ENCODE measurements at places on chromosomes 7 and 10.

DNA sequence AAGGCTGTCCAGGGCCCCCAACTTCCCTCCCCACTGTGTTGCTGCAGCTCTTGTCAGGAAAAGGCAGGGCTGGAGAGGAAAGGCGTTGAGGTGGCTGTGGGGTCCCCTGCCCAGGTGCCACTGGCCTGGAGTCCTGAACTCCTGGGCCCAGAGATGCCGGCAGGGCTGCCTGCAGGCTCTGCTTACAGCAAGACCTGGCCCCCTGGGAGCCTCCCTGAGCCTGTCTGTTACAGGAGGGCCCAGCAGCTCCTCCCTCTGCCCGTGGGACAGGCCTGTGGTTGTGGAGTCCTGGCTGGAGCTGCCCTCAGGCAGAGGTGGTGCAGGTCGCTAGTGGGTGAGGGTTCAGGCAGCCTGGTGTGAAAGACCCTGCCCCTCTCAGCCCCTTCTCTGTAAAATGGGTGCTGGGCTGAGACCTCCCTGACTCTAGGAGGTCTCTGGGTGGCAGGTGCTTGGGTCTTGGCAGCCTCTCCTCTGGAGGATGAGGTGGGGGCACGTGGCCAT is 9.9 kb downstream of the ANTXRL start:
- H3K27ac ChIP-seq: no peak overlapping the region
- no peaks in the 10 kb centered on the region for H3K36me3 ChIP-seq
- H3K27me3 ChIP-seq: no peaks in the 10 kb centered on the region
- peaks cover 23% of the 10 kb centered on the region for H3K4me1 ChIP-seq
- no peak for DNase-seq

GRCh38 chr10:97500297-97500575 is 1.5 kb downstream of the UBTD1 start:
- H3K27ac ChIP-seq: no peak overlapping the region
- no peaks in the 10 kb centered on the region for H3K27me3 ChIP-seq
- H3K4me1 ChIP-seq: peaks cover 18% of the 10 kb centered on the region
- no peak for DNase-seq

DNA sequence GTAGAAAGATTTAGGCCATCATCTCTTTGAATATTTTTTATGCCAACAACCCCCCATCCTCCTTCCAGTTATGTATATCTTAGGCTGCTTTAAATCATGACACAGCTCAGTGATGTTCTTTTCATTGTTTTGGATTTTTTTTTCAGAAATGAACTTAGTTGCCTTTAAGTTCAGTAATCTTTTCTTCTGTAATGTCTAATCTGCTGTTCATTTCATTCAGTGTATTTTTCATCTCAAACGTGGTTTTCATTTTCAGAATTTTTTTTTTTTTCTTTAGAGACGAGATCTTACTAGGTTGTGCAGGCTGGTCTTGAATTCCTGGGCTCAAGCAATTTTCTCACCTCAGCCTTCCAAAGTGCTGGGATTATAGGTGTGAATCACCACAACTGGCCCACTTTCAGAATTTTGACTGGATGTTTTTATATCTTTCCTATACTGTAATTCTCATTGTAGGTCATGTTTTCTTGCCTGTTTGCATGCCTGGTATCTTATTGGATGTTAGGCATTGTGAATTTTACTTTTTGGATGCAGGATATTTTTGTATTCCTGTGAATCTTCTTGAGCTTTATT is 8.1 kb downstream of the ZNF487 start:
- H3K4me1 ChIP-seq: no peaks in the 10 kb centered on the region
- H3K27me3 ChIP-seq: no peaks in the 10 kb centered on the region
- no peak overlapping the region for H3K27ac ChIP-seq

- DNase-seq: no peak
- no peaks in the 10 kb centered on the region for H3K4me1 ChIP-seq
- no peak overlapping the region for H3K27ac ChIP-seq
- no peaks in the 10 kb centered on the region for H3K27me3 ChIP-seq
- no peak overlapping the region for H3K4me3 ChIP-seq
Observed at GRCh38 chr10:101436302-101436701, 82.3 kb downstream of the BTRC start.

- H3K4me1 ChIP-seq: no peaks in the 10 kb centered on the region
- no peaks in the 10 kb centered on the region for H3K27me3 ChIP-seq
- no peak overlapping the region for H3K27ac ChIP-seq
- no peak overlapping the region for H3K4me3 ChIP-seq
- DNase-seq: no peak
Observed at GRCh38 chr10:24579906-24580305, 143.8 kb downstream of the ARHGAP21 start.

GRCh38 chr7:152847386-152847908 is 87.9 kb downstream of the ACTR3B start:
- H3K27ac ChIP-seq: no peak overlapping the region
- H3K36me3 ChIP-seq: peaks cover 11% of the 10 kb centered on the region
- DNase-seq: no peak
- no peak overlapping the region for H3K4me3 ChIP-seq
- H3K27me3 ChIP-seq: no peaks in the 10 kb centered on the region
- no peaks in the 10 kb centered on the region for H3K4me1 ChIP-seq

GRCh38 chr10:59709395-59710125 is at the start of gene SLC16A9:
TSS of gene SLC16A9 (minus strand) at chr10:59709850. CDS start at chr10:59684291, 25,559 bp downstream.
- DNase-seq: no peak
- no peak within 1 kb of the TSS for H3K27ac ChIP-seq
- H3K4me1 ChIP-seq: no peaks in the 10 kb centered on the region

DNA sequence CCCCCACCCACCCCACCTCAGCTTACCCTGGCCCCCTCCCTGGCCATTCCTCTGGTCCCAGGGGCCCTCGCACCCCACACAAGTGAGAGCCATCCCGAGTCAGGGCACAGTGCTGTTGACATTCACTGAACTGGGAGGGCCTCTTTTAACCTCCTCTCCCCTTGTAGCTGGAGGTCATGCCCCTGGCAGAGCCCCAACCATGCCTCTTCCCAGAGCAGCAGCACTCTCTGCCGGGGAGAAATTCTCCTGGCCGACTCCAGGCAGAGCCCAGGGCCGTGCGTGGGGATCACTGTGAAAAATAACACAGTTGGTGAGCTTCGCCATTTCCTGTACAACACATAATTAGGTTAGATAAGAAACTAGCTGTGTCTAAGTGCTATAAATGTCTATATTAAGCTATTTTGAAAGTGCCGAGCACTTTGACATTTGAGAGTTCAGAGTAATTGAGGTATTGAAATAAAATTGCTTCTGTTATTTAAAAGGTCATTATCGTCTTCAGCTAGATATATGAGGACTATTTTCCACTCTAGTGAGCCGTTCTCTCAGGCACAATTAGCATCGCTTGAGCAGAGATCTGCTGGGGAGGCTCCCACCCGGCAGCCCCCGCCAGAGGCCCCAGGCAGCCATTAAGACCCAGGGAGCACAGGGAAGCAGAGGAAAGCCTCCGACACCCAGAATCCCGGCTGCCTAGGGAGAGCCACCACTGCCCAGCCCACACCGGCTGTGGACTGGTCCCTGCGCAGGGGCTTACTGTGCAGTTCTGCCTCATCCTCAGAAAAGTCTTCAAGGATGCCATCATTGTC is 62.4 kb upstream of the LRRC18 start:
- H3K4me1 ChIP-seq: no peaks in the 10 kb centered on the region
- no peak overlapping the region for H3K4me3 ChIP-seq
- no peaks in the 10 kb centered on the region for H3K27me3 ChIP-seq
- H3K36me3 ChIP-seq: no peaks in the 10 kb centered on the region
- DNase-seq: no peak

GRCh38 chr10:127945948-127946711 is 39.2 kb downstream of the PTPRE start:
- no peak for DNase-seq
- no peaks in the 10 kb centered on the region for H3K27me3 ChIP-seq
- no peak overlapping the region for H3K27ac ChIP-seq
- H3K36me3 ChIP-seq: no peaks in the 10 kb centered on the region
- H3K4me1 ChIP-seq: peaks cover 6% of the 10 kb centered on the region
- H3K4me3 ChIP-seq: no peak overlapping the region

GRCh38 chr7:135160858-135161653 is 9.5 kb downstream of the CYREN start:
- H3K4me3 ChIP-seq: no peak overlapping the region
- no peak overlapping the region for H3K27ac ChIP-seq
- H3K36me3 ChIP-seq: peaks cover 10% of the 10 kb centered on the region
- no peak for DNase-seq
- peaks cover 11% of the 10 kb centered on the region for H3K4me1 ChIP-seq

DNA sequence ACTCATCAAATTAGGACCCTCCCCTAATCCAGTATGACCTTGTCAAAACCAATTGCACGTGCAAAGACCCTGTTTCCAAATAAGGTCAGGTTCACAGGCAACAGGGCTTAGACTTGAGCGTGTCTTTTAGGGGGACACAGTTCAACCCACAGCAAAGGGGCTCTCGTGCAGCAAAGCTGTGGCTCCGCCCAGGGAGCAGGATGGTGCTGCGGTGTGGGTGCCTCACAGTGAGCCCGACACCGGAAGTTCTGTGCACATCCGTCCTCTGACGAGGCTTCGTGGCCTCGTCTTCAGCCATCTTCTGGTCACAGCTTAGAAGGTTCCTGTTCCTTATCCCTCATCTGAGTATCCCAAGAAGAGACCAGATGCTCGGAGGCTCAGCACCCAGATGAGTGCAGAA is 509.2 kb upstream of the FOXK1 start:
- no peaks in the 10 kb centered on the region for H3K27me3 ChIP-seq
- H3K27ac ChIP-seq: no peak overlapping the region
- no peaks in the 10 kb centered on the region for H3K4me1 ChIP-seq
- DNase-seq: no peak
- H3K4me3 ChIP-seq: no peak overlapping the region
- H3K36me3 ChIP-seq: no peaks in the 10 kb centered on the region

DNA sequence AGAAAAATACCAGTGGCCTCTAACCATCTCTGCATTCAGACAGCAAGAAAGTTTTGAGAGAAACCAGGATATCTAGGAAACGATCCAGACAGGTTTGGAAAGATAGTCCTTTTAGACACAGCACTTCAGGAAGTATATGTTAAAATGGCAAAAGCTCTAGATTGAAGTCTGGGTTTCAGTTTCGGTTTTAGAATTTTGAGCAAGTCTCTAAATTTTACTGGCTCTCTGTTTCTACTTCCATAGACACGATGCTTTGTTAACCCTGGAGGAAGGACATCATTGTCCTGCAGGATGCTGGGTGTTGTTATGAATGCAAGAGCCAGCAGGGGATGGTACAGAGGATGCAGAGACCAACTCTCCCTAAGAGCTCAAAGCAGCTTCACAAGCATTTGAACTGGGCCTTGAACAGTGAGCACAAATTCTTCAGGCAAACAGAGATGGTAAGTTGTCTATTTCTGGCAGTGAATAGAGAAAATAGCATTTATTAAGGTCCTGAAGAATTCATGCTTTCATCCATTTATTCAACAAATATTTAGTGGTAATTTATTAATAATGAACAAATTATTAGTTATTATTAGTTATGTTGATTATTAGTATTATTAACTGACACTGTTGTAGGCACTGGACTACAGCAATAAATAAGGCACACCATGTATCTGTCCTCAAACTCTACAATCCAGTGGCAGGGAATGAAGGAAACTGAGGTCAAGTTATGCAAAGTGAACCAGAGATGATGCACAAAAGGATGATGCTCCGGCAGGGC is 152.7 kb upstream of the NRP1 start:
- DNase-seq: no peak
- peak overlapping the region; percentile 18 for H3K4me3 ChIP-seq
- H3K4me1 ChIP-seq: no peaks in the 10 kb centered on the region

DNA sequence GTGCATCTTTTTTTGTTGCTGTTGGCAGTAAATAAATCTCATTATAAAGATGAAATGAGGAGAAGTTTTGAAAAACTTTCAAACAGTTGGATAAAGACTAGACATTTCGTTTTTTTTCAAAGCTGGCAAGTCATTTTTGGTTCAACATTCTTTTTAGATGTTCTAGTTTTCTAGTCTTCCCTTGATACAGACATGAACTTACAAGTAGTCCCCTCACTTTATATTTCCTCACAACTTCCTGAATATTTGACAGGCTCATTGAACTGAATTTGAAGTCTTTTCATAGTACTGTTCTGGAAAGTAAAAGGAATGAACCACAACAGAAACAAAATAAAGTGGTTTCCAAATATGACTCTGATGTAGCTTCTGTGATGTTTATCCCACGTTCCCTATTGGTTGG is 134.2 kb downstream of the NRCAM start:
- H3K4me1 ChIP-seq: no peaks in the 10 kb centered on the region
- no peaks in the 10 kb centered on the region for H3K27me3 ChIP-seq
- H3K36me3 ChIP-seq: no peaks in the 10 kb centered on the region
- H3K27ac ChIP-seq: no peak overlapping the region
- no peak for DNase-seq
- no peak overlapping the region for H3K4me3 ChIP-seq

DNA sequence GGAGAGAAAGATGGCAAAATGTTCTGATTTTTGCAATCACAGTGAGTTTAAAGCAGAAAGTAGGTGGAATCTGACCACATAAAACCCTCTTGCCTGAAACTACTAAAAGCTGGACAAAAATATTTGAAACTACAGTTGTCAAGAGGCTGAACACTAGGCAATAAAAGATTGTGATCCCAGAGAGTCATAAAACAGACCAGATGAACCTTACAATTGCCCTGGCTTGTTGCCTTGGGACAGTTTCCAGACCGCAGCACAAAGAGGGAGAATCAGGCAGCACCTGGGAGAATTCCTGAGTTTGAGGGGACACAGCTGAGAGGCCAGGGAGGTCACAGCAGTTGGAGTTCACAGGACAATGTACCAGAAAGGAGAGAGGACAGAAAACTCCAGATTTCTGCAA is 107.3 kb upstream of the NANOS1 start:
- H3K4me1 ChIP-seq: no peaks in the 10 kb centered on the region
- peaks cover 4% of the 10 kb centered on the region for H3K27me3 ChIP-seq
- no peak for DNase-seq
- H3K27ac ChIP-seq: no peak overlapping the region

DNA sequence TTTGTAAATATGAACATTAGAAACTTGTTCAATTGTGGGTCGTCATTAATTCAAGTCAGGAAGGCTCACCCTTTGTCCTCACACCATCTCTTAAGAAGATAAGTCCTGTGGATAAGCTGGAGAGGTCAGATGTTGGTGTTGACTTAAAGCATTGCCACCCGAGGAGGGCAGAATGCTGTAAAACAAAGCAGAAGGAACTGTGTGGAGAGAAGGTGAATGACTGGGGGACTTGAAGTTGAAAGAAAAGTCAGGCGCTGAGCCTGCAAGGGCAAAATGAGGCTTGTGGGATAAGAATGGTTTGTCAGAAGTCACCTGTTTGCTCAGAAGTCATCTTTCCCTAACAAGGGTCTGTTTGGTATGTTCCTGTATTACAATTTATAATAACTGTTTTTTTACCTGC is 9.1 kb downstream of the RPA3 start:
- no peak for DNase-seq
- no peaks in the 10 kb centered on the region for H3K36me3 ChIP-seq
- H3K27ac ChIP-seq: no peak overlapping the region
- no peaks in the 10 kb centered on the region for H3K4me1 ChIP-seq
- no peak overlapping the region for H3K4me3 ChIP-seq

DNA sequence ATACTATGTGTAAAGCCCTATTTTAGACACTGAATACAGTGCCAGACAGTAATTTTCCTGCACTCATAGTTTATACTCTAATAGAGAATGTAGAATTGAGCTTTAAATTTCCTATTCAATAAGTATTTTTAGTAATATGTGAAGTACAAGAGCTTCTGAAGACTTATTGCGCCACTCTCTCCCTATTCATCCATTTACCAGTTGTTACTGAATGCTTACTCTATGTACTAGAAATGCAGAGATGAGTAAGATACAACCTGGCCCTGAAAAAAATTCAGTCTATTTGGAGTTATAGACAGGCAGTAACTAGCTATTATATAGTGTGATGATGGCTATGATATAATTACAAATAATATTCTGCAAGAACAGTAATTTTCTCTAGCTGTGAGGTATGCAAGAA is 98.8 kb downstream of the ADK start:
- H3K27me3 ChIP-seq: no peaks in the 10 kb centered on the region
- no peak for DNase-seq
- H3K36me3 ChIP-seq: no peaks in the 10 kb centered on the region

Measured in naive thymus-derived CD4-positive, alpha-beta T cell (primary cell).